ENCODE measurements at places on chromosomes 13 and 19.

DNA sequence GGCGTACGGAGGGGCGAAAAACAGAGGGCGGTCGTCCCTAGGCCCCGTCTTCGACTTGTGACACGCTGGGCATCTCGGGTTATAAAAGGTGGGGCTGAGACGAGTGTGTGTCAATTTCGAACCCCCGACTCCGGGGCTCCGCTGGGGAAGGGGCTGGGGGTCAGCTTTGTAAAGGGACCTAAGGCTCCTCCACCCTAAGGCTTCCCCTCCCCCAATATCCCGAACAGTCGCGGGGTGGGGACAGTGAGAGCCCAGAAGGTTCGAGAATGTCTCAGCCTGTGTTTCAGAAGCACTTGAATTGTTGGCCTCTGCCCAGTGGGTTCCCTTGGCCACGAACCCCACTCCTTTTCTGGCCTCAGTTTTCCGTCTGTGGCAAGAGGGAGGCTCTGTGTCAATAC is 450 bp downstream of the SELENOW start:
- peak; percentile 24 for DNase-seq

DNA sequence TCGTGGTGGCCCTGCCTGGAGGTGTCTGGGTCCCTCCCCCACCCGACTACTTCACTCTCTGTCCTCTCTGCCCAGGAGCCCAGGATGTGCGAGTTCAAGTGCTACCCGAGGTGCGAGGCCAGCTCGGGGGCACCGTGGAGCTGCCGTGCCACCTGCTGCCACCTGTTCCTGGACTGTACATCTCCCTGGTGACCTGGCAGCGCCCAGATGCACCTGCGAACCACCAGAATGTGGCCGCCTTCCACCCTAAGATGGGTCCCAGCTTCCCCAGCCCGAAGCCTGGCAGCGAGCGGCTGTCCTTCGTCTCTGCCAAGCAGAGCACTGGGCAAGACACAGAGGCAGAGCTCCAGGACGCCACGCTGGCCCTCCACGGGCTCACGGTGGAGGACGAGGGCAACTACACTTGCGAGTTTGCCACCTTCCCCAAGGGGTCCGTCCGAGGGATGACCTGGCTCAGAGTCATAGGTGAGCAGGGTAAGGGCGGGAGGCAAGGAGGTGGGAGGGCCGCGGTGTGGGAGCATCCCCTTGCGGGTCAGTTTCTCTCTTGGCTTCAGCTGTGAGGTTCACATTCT is 19.2 kb downstream of the NECTIN2 start:
- DNase-seq: no peak

- no peak for DNase-seq
These were observed 1.6 kb downstream of the KIR3DL1 start for GRCh38 chr19:54817670-54818536.

GRCh38 chr13:44989941-44990340 is 603 bp downstream of the GPALPP1 start:
- no peak for DNase-seq

- DNase-seq: peak; percentile 64
These were observed 9.8 kb downstream of the PPP1R15A start for GRCh38 chr19:48881741-48882657.

Measured in CD4-positive, alpha-beta T cell treated with Interleukin-4 for 1 hour (primary cell).